Pancreas (tissue), 10 donors: ENCODE measurements at places on chromosomes 6 and 20. TPM values are rescaled to one million over a fixed set of nuclear protein-coding genes. Genes with fewer than 3 reads are reported as not detected.
A peak's percentile ranks its signal among the peaks of the same experiment; 100 is the strongest.

DNA sequence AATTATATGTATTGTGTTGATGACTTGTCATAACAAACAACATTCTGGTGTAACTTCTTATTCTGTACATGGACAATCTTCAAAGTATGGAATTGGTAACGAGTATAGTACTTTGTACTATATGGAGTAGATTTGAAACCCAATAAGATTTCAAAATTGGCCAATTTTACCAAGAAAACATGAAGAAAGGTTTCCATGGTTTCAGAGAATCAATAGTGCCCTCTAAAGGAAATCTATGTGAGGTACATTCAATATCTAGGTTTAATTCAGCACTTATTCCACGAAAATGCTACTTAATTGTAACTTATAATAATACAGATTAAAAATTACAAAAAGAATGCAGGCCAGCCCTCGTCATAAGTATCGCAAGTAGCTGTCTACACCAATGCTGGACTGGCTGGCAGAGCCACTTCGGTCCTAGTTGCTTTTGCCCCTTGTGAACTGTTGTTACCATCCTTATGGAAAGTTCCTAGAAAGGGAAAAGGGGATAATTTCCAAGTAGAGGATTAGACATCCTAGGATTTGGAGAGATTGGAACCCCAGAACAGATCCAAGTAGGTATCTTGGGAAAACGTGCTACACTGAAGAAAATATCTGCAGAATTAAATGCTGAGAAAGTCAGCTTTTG is 70.9 kb downstream of the LCA5 start:
- DNase-seq: no peak

DNA sequence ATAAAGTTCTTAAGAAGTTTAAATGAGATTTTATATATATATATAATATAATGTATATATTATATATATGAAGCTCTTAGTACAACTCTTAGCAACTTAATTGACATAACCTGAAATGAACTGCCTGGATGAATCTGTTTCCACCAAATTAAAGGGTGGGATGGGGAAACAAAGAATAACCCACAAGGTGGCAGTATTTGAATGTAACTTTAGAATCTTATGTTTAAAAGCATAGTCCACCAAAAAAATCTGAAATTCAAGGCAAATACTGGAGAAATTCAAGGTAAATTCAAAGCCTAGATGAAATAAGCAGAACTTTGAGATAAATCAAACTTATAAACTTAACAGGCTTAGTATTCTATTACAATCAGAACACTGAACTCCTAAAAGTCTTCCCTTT is 4.4 kb upstream of the IBTK start:
- no peak for DNase-seq

DNA sequence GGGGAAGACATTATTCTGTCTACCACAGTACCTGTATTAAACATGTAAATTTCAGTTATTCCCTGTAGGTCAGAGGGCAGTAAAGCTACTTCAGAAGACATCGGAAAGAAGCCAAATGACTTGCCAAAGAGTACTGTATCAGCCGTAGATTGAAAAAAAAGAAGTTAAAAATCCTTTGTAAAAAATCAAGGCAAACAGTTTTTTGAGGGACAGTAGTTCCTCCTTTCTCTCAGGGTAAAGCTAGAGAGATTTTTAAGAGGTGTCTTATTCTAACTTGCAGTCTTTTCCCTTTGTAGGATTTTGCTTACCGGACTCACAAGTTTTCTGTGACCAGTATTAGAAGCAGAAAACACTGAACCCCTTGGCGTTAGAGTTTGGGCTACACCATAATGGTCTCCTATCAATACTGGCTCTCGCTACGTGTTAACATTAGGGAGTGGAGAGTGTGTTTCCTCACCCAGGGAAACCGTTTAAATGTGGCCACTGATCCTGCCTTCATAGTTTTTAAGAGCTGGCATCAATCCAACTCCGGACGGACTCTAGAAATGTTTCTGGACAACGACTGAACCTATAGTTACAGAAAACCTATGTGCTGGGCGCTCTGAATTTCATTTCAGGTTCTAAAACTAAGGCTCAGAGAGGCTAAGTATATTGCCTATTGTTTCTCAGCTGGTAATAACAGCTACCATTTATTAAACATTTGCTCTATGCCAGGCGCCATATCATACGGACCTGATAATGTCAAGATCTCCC is 1.3 kb upstream of the ASXL1 start:
- no peak for DNase-seq

DNA sequence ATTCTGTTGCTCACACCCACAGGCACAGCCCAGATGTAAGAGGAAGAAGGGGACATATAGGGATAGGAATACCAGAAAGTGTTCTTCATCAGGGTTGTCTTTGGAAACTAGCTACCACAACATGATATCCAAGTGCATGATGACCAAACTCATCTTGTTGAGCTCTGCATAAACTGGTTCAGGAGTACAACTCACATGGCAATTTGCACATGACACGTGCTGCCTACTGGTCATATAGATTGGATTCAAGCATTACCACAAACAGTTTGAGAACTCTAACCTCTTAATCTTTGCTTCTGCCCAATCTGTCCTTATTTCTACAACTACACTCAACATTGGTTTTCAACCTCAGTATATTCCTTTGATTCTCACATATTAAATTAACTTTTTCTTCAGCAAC is 184.7 kb upstream of the PCSK2 start:
- DNase-seq: no peak

DNA sequence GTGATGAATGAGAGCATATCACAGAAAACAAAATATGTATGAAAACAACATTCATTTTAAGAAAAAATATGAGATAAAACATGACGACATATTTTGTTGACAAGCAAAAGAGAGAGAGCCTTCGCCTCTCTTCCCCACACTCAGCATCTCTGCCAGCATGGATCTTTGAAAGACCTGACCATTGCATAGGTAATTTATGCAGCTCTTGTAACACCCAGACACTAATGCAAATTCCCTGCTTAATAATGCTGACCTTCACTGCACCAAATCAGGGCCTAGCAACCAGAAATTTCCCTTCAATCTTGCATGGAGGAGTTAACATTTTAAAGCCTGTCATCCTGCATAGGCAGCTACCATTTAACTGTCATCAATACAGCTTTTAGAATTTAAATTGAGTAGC is 50.0 kb upstream of the CNR1 start:
- DNase-seq: no peak

DNA sequence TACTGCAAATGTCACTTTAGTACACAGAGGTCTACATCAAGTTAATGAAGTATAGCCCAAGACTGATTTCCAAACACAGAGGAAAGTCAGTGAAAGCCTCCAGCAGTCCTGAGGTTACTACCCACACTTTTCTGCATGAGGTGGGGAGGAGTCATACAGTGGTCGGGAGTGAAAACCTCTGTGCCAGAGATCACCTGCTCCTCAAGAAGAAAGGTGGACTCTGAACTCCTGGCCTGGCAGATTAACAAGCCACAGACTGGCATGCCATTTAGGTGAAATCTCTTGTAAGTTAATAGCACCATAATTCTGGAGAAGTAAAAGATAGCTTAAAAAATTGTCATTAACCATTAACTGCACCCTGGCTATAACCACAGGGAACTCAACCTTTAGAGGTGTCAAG is 125.0 kb upstream of the LAMP5 start:
- DNase-seq: no peak

GRCh38 chr6:169847901-169848311 is 96.5 kb downstream of the ERMARD start:
- DNase-seq: no peak

GRCh38 chr20:34704177-34705007 is at the start of gene TP53INP2:
TP53INP2 (plus strand) TSS chr20:34704344; CDS start chr20:34708740, 4,396 bp downstream.
- DNase-seq: peak; percentile 92

TCF21 gene
- 0.95 TPM for total RNA-seq

MEI4 gene
- total RNA-seq: 1.4 TPM

PSORS1C2 gene
- not detected for total RNA-seq

BPIFA1 gene
- total RNA-seq: not detected

MPIG6B gene
- total RNA-seq: 0.06 TPM
